ENCODE measurements at places on chromosomes 6 and 20. TPM values are rescaled to one million over a fixed set of nuclear protein-coding genes. Genes with fewer than 3 reads are reported as not detected.

Gene GABRR1
- total RNA-seq, result not detected

DNA sequence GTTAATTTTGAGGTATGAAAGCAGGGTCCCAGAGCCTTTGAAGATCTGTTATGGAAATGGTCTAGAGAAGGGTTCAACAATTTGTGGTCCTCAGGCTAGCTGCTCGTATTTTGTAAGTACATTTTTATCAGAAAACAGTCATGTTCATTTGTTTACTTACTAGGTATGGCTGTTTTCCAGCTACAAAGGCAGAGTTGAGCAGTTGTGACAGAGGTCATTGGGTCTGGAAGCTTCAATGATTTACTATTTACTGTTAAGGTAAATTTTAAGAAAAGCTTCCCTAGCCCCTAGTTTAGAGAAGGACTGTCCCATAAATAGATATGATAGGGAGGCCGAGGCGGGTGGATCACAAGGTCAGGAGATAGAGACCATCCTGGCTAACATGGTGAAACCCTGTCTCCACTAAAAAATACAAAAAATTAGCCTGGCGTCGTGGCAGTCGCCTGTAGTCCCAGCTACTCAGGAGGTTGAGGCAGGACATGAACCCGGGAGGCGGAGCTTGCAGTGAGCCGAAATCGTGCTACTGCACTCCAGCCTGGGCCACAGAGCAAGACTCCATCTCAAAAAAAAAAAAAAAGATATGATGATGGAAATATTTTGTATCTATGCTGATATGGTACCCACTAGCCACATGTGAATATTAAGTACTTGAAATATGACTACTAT, 538.4 kb upstream of the CITED2 start:
- DNase-seq, result no peak

Gene CDH4
- 1.6 TPM for total RNA-seq

DNA sequence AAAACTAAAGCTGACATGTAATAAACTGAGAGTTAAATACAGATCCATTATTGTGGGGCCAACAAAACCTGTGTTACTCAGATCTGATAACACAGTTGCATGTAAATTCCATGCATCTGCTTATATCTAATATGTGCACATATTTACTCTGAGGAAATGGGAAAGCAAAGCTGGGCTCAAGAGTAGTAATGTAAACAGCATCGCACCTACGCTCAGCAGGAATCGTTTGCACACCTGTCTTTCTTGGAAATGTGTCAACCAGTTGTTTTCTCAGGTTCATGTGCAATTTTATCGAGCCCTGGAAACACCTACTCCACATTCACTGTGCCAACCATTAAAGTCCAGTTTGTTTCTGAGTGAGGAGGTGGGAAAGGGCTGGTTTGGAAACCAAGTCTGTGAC, 80.3 kb upstream of the CNKSR3 start:
- DNase-seq, result no peak

Gene RTN4IP1
- 11.7 TPM for total RNA-seq

Gene TMEM244
- total RNA-seq, result 0.28 TPM

DNA sequence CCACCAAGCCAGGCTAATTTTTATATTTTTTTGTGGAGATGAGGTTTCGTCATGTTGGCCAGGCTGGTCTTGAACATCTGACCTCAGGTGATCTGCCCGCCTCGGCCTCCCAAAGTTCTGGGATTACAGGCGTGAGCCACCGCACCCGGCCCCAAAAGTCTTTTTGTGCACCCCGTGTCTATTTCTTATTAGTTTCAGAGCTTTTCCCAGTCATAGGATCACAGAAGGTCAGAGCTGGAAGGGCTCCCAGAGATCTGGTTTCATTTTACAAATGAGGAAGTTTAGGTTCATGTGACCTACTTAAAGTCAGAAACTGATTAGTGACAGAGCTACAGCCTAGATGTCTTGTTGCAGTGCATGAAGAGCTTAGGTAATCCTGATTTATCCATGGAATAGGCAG, 1.6 kb upstream of the OGFRL1 start:
- peak; percentile 11 for DNase-seq

DNA sequence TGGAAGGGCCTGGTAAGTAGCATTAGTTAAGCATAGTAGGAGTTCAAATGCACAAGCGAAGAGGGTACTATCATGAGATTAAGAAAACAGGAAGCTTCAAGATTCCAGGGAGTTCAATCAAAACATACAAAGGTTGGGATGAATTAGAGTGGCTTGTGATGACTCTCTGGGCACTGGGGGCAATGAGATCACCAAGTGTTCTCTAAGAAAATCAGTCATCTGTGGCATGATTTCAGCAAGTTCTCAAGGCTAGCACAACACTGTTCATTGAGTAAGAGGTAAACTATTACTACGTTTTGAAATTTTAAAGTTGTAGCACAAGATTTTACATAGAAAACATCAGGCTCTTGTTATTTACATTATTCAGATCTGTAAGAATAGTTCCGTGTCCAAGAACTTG, 139.7 kb upstream of the FLRT3 start:
- peak; percentile 73 for DNase-seq

DNA sequence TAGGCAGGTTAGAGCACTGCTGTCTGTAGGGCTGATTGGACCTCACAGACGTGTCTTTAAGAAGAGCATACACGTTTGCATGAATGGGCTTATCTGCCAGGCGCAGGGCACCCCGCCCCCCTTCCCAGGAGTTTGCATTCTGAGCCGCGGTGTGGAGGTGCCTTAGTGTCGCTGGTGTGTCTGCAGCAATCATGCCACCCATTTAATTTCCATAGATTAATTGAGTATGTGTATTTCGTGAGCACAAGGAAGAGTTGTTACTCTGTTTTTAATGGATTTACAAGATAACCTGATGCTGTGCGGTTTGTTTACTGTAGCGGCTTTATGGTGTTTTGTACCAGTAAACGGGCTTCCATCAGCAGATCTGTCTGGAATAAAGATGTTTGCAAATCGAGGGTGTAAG, 107.7 kb downstream of the ZDHHC14 start:
- no peak for DNase-seq

Gene RIPK1
- total RNA-seq, result 28.6 TPM

Gene CTCFL
- total RNA-seq, result not detected

DNA sequence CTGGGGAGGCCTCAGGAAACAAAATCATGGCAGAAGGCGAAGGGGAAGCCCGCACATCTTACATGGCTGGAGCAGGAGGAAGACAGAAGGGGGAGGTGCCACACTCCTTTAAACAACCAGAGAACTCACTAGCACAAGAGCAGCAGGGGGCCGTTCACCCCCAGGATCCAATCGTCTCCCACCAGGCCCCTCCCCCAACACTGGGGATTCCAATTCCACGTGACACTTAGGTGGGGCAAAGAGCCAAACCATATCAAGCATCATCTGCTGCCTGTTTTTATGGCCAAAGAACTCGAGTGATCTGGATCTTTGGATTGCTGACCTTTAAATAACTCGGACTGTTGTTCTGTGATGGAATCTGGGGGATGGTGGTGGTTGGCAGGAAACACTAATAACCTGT, 28.0 kb downstream of the PNLDC1 start:
- DNase-seq, result peak; percentile 14

Gene LTB
- total RNA-seq, result not detected

Gene ANKRD66
- not detected for total RNA-seq

DNA sequence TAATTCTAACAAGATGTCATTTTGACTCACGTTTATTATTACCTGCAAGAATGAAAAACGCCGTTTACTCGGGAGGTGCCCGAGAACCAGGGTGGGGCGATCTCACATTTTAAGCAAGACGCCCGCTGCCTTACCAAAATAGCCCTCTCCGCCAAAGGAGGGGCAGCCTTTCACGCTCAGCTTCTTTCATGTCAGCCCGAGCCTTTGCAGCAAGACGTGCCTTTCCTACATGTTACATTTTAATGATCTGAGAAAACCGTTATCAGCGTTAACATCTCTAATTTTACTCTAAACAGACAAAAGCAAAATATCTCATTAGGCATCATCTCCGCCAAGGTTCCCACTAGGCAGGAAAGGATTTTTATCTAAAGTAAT, 2.0 kb downstream of the BACH2 start:
- DNase-seq, result no peak

- no peak for DNase-seq
Measured at GRCh38 chr6:47439348-47439668, 38.3 kb upstream of the CD2AP start.

GRCh38 chr6:128186729-128187128, 285.9 kb upstream of the THEMIS start:
- peak; percentile 34 for DNase-seq

Gene FAM50B
- total RNA-seq, result 3.9 TPM

Gene GINS1
- total RNA-seq, result 6.6 TPM

DNA sequence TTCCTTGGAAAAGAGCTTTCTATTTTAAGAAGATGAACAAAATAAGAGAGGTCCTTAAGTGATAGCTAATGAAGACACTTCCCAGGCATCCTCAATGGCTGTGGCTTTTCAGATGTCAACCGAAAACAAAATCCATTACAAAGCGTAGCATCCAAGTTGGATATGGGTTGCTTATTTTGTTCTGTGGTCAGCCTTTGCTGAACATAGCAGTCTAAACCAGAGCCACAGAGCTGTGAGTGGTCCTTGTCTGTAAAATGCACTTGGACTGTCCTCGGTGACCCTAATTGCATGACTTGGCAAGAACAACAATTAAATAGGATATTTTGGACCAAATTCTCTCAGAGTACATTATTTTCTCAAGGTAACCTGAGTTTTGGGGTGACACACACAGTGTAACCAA, 10.4 kb upstream of the BFSP1 start:
- DNase-seq, result no peak

- DNase-seq, result no peak
Measured at GRCh38 chr20:38836991-38837390, 31.5 kb downstream of the PPP1R16B start.

Data from IMR-90 (cell line).